ENCODE measurements at places on chromosomes 2 and 18.

- DNase-seq: no peak
Observed at GRCh38 chr18:22608847-22609246, 191.1 kb upstream of the CTAGE1 start.

- no peak for DNase-seq
Observed at GRCh38 chr2:618422-618990, 58.7 kb downstream of the TMEM18 start.

DNA sequence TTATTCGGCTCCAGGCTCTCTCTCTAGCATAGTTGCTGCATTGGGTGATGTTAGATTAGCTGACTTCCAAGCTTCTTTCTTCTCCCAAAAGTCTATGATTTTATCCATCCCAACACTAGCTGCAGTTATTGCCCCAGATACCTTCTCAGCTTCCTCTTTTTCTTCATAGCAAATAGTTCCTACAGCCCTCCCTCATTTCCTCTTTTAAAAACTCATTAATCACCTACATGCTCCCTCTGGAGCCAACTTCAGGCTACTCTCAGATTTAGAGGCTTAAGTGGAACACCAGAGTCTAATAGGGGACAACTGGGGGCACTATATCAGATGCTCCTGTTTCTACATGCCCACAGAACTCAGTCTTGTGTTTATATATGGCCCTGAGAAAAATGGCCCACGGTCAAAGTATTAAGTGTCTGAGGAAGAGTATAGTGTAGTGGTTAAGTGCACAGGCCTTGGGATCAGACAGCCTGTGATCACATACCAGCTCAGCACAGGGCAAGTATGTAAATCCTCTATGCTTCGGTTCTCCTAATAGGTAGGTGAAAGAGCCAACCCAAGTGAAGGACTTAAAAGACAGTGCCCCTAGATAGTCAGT, 241.9 kb upstream of the SLC14A2 start:
- no peak for DNase-seq

DNA sequence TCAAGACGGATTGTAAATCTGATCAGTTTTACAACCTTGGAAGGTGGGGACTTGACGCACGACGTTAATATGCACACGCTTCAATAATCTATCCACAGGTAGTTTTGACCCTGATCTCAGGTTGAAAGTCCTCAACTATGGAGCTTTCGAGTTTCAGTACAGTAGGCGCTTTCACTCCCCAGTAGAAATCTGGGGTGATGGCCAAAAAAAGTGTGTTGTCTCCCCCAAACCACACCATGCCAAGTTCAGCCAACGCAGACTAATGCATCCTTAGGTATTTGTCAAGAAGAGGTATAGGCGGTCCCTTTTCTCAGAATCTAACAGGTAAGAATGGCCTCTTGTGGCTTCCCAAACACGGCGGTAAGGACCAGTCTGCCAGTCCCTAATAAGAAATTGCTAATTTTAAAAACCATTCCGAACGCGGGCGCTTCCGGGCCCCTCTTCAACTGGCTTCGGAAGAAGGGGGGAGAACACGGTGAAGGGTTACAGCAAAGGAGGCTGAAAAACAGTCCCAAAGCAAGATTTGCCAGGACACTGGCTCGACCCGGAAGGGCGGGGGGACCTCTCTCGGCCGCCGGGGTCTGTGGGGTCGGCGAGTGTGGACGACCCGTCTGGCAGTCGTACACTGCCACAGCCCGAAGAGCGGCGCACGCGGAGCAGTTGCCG, 659 bp downstream of the FAM210A start:
- DNase-seq: no peak

DNA sequence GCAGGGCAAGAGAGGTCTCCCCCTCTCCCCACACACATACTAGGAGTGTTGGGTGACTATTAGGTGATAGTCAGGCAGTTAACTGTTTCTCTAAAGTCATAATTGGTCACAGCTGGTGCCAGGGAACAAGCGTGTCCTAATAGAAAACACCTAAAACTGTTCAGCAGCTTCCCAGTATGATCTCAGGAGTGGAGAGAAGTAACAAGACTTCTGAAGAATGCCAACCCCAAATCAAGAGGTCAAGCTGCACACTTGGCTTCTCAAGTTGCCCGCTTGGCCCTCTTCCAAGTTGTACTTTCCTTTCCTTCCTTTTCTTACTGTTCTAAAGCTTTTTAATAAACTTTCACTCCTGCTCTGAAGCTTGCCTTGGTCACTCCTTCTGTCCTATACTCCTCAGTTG, 22.4 kb upstream of the STAT1 start:
- DNase-seq: no peak

DNA sequence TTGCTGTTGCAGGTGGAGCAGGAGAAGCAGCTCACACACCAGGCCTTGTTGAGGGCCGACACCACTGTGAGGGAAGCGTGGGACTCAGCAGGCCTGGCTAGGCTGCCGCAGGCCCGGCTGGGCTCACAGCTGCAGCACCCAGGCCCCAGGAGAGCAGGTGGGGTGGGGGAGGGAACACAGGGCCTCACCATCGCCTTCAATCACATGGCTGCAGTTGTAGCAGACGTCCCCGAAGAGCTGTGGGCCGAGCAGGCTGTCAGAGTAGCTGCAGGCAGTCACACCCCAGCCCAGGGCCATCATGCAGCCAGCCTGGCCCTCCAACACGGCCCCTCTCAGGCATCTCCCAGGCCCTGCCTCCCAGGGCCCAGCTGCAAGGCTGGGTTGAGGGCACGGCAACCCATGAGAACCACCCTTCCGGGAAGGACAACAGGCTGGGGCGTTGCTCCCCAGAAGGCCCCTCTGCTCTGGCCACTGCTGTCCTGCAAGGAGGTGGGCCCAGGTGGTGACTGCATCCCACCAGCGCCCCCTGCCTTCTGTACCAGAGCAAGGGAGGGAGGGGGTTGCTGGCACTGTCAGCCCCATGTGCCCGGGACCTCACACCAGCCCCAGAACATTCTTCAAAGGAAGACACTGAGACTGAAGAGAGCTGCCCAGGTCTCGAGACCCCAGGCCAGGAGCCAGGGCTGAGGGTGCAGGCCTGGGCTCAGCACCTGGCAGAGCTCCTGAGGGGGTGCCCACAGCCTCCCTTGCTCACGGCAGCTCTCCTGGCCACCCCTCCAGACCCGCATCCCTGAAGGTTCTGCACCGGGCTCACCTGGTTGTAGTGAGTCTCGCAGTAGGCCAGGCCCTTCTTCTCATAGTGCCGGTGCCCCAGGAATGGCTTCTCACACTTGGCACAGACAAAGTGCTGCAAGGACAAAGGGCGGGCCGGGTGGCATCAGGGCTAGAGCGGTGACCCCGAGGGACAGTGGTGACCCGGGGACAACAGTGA, 5.6 kb upstream of the GPR17 start:
- no peak for DNase-seq

DNA sequence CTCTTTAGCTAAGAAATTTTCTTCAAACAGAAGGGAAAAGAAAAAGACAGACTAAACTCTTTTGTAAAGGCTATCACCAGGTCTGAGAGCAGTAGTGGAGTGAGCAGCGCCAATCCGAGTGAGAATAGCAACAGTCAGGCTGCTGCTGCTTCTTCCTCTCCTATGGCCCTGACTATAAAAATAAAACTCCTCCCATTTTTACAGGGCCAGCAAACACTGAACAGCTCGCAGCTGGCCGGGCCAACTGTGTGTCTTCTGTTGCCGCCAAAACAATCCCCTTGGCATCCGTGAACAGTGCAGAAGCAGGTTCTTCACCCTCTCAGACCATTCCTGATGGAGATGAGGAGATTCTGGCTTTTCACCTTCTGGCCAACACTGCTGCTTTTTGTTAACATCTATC, 124.5 kb downstream of the CNTNAP5 start:
- DNase-seq: no peak
